ENCODE measurements at places on chromosomes 2 and 18.

DNA sequence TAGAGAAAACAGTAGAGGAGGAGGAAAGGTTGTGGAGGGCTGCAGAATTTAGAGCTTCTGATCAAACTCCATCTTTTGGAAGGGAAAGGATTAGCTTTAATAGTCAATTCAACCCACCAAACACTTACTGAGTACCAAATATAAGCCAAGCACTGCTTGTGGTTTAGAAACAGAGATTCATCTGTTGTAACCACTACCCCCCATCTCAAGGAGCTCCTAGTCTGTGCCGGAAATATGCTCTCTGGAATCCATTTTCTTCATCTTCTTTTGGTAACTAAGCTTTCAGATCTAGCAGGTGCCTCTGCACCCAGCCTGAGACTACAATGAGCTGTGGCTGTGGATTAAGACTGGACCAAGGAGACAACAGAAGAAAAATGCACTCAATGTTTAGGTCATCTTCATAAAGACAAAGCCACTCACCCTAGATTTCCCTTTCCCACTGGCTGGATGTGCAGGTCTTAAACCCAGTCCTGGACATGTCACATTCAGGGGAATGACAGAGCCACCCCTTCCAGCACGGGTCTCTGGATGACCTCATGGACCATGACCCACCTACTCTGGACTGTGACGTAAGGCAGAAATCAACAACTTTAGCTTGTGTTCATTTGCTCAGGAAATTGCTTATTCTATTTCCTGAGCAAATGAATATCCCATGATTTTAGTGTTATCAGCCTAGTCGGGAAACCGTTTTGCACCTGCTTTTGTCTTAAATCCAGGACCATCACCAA lies 52.9 kb downstream of the EPB41L3 start:
- no peak for DNase-seq

DNA sequence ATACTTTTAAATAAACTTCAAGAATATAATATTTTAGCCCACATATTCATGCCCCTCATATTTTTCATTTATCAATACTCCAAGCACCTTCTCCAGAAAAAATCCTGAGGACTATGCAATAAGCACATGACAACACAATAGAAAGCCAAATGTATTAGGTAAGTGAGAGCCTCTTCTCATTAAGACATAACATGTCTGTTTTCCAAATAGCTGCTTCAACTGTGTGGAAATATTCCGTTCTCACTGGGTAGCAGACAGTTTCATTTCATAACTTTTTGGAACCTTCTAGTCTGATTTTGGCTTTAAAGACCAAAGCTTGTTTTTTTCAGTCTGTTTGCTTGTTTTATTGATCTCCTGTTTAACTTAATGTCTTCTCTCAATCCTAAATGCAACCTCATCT lies 137.8 kb downstream of the PIK3C3 start:
- DNase-seq: no peak

DNA sequence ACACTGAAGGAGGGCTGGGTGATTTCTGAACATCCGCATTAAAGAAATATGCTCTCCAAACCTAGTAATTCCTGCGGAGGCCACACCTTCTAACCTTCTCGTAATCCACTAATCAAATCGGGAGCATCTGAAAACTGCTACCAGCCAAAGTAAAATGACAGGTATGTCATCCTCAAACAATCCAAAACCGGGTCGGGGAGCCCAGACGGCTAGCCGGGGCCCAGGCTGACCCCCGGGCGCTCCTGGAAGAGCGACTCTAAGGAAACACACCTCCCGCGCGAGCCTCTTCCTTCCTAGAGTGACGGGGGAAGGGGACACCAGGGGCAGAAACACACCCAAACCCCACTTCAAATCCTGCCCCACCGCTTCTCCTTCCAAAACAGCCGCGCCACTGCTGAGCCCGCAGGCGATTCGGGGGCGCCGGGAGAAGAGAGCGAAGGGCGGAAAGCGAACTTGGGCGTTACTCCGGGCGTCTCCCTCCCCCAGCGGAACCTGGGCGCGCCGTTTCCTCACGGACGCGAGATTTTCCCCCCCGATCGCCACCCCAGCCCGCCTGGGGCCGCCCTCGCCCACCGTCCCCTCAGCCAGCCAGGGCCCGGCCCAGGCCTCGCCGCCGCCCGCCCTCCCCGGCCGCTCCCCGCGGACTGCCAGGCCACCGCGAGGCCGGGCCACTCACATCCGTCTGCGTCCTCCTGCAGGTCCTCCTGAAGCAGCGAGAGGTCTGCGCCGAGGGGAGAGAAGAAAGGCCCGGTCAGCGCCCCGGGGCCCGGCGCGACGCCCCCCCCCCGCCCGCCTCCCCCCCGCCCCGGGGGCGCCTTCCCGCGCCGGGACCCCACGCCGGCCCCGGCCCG lies 584 bp downstream of the PPP4R1 start:
- DNase-seq: no peak

DNA sequence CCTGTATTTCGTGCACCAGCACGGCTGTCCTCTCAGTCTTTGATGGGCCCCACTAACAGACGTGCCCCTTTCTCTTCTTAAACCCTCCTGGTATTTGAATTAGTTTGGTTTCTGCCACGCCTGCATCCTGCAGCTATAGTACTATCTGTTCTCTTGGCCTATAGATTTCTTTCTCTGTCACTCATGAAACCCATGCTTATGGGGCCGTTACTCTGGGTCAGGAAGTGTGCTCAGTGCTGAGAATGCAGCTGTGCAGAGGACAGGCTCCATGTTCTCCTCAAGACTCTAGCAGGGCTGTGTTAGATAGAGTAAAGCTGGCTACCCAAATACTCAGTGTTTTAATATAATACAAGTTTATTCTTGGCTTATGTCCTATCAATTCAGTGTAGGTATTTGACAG lies 180.0 kb downstream of the INSIG2 start:
- no peak for DNase-seq

DNA sequence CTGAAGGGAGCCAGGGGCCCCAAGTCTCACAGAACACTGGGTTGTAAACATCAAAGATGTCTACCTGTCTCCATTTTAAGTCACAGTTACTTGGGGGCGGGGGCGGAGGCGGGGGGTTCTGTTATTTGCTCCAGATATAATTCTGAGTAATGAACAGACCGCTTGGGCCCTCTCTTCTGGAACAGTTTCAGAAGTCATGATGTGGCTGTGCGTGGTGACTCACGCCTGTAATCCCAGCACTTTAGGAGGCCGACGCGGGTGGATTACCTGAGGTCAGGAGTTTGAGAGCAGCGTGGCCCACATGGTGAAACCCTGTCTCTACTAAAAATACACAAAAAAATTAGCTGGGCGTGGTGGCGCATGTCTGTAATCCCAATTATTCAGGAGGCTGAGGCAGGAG lies 157.9 kb upstream of the APCDD1 start:
- DNase-seq: no peak
